ENCODE measurements at places on chromosomes 2 and 18.

GRCh38 chr2:238667008-238667407, 180.9 kb upstream of the TWIST2 start:
- DNase-seq: no peak

DNA sequence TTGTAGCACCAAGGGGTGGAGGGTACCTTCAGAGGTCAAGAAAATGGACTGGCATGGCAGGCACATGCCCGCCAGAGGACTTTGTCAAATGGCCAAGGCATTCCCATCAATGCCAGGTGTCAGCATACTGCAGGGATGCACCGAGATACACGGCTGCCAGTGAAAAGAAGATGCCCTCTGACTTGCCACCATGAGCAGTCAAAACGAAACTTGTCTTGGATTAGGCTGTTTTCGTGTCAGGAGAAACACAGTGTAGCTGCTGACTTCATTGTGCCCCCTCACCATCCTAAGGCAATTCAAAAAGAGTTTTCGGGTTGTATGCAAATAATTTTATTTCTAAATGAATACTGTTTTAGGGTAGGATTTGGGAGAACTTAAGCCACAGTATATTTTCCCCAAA, 181.5 kb downstream of the NAPG start:
- DNase-seq: no peak

- no peak for DNase-seq
Observed at GRCh38 chr2:121248766-121249343, 36.1 kb downstream of the TFCP2L1 start.

DNA sequence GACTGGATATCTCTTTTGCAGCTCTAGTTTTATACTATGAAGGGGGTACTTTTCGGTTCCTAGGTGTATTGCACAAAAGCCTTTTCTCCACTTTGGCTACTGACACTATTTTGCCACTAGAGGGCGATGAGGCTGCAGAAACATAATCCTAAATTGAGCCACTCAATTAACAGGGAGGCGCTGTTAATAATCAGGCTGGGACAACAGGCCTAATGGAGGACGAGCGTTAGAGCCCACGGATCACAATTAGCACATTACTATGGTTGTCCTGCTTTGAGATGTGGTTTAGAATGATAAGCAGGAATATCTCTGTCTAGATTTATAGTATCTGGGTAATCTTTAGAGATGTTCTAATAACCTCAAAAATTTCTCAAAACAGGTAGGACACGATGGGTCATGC, 62.2 kb upstream of the PMAIP1 start:
- DNase-seq: no peak

GRCh38 chr2:11279398-11279797, 65.0 kb downstream of the ROCK2 start:
- DNase-seq: no peak

Measured in dorsolateral prefrontal cortex (tissue), 122 donors.